Uterus (tissue), 4 donors: ENCODE measurements at places on chromosomes 11 and 22. TPM values are rescaled to one million over a fixed set of nuclear protein-coding genes. Genes with fewer than 3 reads are reported as not detected.

GRCh38 chr11:528166-528814 lies 7.1 kb downstream of the HRAS start:
- DNase-seq = peak; percentile 15

- peak; percentile 52 for DNase-seq
These were observed 4.2 kb upstream of the MPEG1 start for GRCh38 chr11:59216641-59217564.

GRCh38 chr22:38607680-38608079 lies 37.7 kb upstream of the DMC1 start:
- no peak for DNase-seq

DNA sequence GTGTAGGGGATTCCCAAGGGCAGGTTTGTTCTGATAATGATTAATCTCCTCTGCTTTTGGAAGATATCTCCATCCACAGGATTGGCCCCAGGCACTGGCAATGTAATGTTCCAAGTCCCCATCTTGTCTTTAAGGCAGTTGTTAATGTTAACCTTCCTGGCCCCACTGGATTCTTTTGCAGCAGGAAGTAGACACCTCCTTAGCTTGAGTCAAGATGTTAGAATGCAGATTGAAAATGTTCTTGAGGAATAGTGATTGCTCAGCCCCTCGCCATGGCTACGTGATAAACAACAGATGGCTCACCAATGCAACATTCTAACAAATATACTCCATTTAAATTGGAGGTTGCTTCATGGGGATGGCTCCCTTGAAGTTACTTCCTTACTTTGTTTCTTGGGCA lies 7.3 kb downstream of the HEPHL1 start:
- DNase-seq = no peak

DNA sequence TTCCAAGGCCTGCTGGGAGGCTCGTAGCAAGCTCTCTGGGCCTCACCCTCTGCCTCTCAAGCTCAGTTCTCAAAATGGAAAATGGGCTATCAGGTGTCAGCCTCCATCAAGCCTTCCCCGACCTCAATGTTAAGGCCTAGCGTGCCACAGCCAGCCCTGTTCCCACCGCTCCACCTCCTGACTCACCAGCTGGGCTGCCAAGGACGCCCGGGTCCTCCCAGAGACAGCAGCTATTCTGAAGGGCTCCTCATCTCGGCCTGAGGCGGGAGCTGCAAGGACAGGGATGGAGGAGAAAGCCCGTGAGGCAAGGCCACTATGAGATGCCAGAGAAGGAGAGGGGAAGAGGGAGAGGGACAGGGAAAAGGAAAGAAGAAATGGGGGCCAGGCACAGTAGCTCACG lies 19.9 kb downstream of the ARAP1 start:
- DNase-seq = no peak

DNA sequence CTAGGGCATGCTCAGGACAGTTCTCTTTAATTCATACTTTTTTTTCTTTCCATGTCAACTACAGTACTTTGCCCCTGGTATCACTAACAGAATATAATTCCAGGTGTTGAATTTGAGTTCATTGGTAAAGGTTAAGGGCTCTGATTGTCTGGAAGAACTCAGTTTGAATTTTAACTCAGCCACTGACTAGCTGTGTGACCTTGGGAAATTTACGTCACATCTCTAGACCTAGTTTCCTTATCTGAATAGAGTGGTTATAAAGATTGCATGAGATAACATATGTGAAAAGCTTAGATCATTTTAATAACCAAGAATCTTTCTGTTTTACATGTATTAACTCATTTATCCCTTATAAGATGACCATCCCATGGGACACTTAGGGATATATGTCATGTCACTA lies 15.8 kb upstream of the ZC3H12C start:
- no peak for DNase-seq

- DNase-seq = no peak
These were observed 13.7 kb downstream of the PDHX start for GRCh38 chr11:34929794-34930763.

- no peak for DNase-seq
These were observed 387.0 kb upstream of the DDI1 start for GRCh38 chr11:103649401-103649895.

- DNase-seq = no peak
These were observed 157.4 kb downstream of the TEAD1 start for GRCh38 chr11:12831471-12832202.

GRCh38 chr11:74559934-74560309 lies 32.5 kb upstream of the POLD3 start:
- no peak for DNase-seq

DNA sequence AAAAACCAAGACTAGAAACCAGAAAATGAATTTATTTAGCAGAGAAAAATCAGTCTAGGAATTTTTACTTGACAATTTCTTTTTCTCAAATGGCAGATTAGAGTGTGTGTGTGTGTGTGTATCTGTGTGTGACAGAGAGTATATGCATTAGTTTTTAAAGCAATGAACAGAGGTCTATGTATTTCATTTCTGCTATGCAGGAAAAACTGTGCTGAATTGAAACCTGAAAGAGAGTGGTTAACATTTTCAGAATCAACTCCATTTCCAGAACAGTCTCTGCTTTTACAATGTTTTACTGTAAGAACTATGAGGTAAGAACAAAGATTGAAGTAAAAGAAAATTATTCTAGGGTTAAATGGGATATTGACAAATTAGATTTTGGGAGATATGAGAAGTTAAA lies 114.8 kb downstream of the GRM5 start:
- no peak for DNase-seq

DNA sequence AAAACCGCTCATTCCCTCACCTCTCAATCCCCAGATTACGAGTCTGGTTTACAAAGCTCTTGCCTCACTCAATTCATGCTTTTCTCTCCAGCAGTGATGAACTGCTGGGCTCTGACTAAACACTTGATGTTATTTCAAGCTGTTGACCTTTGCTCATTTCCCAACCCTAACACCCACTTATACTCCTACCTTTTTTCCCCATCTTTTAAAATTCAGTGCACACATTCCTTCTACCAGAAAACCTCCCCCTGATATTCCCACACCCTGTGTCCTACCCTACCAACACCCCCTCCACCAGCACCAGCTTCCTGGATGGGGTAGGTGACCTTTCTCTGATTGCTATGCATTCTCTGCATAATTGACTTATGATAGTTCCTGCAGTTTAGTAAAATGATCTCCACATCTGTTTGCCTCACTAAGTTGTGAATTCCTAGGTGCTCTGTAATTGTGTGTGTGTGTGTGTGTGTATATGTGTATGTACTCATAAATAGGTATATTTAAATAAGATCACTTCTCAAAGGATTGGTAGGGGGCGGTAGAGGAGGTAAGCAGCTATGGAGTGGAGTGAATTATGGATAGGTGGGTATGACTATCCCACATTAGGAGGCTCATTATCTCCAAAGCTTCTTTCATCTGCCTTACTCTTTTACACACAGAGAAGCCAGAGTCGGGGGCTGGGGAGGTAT lies 842 bp downstream of the HEPACAM start:
- DNase-seq = no peak

DNA sequence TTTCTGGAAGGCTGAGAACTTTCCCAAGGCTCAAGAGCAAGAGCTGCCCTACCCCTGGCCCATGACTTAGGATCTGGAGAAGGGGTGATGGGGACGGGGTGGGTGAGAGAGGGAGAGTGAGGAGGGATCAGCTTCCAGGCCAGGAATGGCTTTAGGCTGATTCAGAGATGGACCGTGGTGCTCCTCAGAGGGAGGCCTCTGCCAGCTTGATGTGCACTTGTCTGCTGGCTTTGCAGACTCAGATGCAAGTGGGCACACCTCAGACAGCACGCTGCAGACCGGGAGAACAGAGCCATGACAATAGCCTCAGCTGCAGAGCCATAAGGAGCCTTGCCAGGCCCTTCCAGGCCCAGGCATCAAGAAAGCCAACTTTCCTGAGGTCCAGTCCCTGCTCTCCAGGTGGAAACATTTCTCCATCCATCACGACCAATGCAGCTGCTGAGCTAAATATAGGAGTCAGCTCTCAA lies 41.3 kb downstream of the ALX4 start:
- no peak for DNase-seq

GRCh38 chr11:72015511-72016061 lies 16.9 kb downstream of the IL18BP start:
- no peak for DNase-seq

DNA sequence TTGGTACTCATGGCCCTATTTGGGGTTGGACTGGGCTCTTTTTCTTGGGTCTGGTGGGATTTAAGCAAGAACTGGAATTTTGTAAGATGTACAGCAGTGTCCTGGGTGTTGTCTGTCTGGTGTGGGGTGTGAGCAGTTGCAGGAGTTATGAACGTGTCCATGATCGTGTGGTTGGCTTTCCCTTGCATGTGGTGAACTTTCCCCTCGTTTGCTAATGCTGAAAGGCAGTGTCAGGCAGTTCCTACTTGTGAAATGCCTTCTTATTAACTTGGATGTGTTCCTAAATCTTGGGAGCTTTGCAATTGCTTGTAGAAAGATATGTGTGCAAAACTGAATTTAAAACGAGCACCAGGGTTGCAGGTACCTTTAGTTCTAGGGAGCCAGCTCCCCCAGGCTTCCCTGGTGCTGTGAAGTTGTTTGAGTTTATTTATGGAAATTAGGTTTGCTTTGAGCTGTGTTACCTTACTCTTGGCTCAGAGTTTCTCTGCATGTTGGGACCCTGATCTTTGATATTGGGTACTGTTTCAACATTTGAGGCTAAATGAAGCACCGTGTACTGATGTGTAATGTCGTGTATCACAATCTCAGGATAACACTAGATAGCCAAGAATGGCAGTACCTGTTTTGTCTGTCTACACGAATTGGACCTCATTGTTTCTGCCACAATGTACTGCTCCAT lies 35.8 kb upstream of the HSD17B12 start:
- DNase-seq = no peak

DNA sequence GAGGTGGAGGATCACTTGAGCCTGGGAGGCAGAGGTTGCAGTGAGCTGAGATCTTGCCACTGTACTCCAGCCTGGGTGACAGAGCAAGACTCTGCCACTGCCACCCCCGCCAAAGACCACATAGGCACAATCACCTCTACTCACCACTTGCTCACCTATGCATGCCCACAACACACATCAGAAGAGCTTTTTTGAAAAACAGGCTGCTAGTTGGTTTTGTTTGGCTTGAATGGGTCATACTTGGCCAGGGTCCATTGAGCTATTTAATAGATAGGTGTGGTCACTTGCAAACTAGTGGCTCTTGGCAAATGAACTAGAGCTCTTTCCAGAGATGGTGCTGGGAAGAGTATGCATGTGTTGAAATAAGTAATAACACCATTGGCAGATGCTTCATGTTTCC lies 80.1 kb downstream of the EMSY start:
- peak; percentile 24 for DNase-seq

GRCh38 chr11:101127197-101127698 lies 2.4 kb downstream of the PGR start:
- DNase-seq = peak; percentile 38

DNA sequence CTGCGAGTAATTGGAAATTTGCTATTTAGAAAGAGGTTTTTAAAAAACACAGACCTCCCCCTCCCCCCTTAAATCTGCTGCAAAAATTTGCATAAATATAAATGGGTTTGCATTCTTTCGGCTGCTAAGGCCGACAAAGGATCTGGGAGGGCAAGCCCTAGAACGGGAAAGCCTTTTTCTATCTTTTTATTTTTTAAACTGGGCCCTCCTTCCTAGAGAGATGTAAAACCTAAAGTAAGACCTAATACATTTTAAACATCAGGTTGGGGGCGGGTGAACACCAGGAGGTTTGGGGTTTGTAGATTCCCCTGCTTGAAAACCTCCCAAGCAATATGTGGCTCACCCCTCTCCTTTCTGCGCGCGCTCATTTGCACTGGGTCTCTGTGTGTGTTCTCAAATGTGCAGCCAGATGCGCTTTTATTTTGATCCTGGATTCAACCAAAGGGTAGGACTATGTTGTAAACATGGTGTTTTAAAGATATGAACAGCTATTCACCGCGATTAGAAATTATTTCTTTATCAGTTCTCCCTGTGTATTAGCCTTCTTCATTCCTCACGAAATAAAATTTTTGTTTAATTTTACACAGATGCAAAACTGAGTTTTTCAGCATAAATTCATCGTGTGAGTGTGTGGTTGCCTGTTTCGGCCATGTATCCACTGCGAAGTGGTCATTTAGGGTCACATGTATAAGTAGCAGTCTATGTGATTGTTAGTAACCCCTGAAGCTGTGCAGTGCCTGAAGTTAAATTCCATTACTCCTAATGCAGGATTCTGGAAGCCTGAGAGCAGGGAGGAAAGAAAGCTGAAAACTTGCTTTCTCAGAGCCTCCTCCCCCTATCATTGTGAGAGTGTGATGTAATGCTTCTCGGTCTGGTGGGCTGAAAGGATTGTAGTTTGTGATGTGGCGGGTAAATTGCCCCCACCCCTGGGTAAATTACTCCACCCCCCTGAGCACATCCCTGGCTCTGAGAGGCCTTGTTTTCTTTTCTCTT lies 988 bp downstream of the TNRC6B start:
- no peak for DNase-seq

GRCh38 chr11:83601914-83602527 lies 315.9 kb upstream of the CCDC90B start:
- no peak for DNase-seq

GRCh38 chr11:14331476-14332136 lies 27.4 kb downstream of the RRAS2 start:
- DNase-seq = no peak

DNA sequence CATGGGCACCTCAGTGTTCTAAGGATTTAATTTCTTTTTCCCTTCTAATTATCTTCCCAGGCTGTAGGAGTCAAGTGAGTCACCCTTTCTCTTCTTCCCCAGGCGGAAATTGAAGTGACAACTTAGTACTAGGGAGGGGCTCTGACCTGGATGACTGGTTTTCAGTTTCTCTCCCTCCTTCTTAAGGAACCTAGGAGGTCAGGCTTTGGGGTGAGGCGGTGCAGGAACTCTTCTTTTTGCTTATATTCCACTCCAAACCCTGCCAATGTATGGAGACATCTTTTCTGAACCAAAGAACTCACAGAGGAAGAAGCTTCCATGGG lies 12.6 kb downstream of the ZDHHC5 start:
- no peak for DNase-seq

The KCNE3 gene
- 10.0 TPM for total RNA-seq

The GLYATL1 gene
- total RNA-seq = 1.2 TPM

The DEFB131B gene
- total RNA-seq = not detected

The MMP12 gene
- total RNA-seq = not detected

The CHRNA10 gene
- total RNA-seq = not detected

The CASP5 gene
- total RNA-seq = not detected

The PRRG4 gene
- 0.29 TPM for total RNA-seq

The MAPK12 gene
- 40.2 TPM for total RNA-seq

The C22orf15 gene
- total RNA-seq = 0.41 TPM

The ACTN3 gene
- total RNA-seq = not detected

The ANGPTL5 gene
- 0.24 TPM for total RNA-seq

The HOATZ gene
- total RNA-seq = 2.7 TPM

The CASP1 gene
- total RNA-seq = 5.8 TPM

The FBXO3 gene
- total RNA-seq = 48.5 TPM

The RAPSN gene
- not detected for total RNA-seq
